ENCODE measurements at places on chromosomes 6 and 20.

- DNase-seq = no peak
These were observed 16.5 kb upstream of the UBE2J1 start for GRCh38 chr6:89368999-89369398.

- DNase-seq = no peak
These were observed 20.7 kb downstream of the TXLNB start for GRCh38 chr6:139271056-139271455.

DNA sequence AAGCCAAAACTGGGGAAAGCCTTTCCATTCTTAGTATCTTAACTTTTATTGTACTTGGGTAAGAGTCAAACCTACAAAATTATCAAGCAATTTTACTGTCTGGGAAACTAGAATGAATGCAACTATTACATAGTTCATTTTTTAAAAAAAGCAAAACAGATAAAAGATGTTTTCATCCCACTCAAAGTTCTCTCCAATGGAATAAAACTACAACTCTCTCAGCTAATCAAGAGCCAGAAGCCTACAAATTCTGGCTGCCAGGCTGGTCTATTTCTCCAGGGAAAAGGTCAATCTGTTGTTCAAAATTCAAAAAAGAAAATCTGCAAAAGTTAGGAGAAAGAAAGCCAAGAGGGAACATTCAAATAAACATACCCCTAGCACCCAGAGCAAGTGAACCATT is 56.2 kb downstream of the COL12A1 start:
- DNase-seq = no peak

DNA sequence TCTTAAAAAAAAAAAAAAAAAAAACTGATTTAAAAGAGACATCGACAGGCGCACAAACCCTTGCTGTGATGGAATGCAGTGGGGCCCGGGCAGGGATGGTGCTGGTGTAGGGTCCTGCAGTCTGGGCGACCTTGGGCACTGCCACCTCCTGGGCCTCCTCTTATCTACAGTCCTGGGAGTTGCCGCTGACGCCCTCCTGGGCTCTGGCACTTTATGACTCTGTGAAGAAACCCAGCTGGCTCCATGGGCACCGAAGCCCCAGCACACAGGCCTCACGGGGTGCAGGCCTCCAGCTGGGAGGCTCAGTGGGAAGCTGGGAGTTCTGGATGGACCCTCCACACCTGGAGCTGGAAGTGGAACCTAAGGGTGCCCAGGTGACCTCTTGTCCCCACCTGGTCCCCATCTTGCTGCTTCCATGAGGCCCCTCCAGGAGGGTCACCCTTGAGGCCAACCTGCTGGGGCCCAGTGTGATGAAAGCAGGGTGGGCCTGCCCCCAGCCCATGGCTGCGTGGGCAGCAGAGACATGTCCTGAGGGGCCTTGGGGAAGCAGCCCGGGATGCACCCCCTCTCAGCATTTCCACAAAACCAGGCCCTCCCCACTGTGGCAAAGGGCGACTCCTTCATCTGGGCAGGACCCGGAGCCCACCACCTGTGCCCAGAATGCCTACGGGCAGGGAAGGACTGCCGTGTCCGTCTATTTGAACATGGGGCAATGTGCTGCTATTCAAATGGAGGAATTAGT is 104.9 kb downstream of the ASXL1 start:
- no peak for DNase-seq

- no peak for DNase-seq
These were observed 129.4 kb downstream of the TRIM27 start for GRCh38 chr6:28794175-28795002.

DNA sequence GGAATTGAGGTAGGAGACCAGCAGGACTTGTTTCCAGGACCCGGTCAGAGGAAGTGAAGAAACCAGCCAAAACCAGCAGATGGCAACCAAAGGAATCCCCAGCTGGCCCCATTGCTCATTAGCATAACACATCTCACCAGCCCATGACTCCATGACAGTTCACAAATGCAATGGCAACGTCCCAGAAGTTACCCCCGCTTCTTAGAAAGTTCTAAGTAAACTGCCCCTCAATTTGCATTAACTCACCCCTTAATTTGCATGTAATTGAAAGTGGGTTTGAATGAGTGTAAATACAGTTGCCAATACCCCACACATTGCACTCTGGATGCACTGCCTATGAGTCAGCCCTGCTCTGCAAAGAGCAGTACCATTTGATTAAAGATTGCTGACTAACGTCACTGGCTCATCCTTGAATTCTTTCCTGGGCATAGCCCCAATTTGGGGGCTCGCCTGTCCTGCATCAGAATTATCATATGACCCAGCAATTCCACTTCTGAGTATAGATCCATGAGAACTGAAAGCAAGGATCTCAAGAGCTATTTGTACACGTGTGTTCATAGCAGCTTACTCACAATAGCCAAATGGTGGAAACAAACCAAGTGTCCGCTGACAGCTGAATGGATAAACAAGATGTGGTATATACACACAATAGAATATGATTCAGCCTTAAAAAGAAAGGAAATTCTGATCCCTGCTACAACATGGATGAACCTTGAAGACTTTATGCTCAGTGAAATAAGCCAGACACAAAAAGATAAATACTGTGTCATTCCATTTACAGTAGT is 36.4 kb downstream of the MYLK4 start:
- no peak for DNase-seq

DNA sequence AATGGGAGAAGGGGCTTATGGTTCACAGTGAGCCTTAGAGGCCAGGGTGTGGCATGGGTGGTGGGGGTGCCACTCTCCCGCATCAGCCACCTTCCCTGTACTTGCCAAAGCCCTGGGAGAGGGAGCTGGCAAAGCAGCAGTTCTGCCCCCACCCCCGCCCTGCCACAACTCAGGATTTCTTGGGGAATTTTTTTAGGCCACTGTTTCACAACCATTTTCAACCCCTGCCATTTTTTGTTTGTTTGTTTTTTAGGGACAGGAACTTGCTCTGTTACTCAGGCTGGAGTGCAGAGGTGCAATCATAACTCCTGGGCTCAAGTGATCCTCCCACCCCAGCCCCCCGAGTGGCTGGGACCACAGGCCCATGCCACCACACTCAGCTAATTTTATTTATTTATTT is 22.4 kb upstream of the TM9SF4 start:
- no peak for DNase-seq

GRCh38 chr6:16409531-16410441 is 171.4 kb downstream of the GMPR start:
- peak; percentile 29 for DNase-seq

- peak; percentile 32 for DNase-seq
These were observed 219.3 kb downstream of the ARHGAP18 start for GRCh38 chr6:129490521-129491255.

- DNase-seq = no peak
These were observed 231.2 kb upstream of the FOXQ1 start for GRCh38 chr6:1080453-1081337.

DNA sequence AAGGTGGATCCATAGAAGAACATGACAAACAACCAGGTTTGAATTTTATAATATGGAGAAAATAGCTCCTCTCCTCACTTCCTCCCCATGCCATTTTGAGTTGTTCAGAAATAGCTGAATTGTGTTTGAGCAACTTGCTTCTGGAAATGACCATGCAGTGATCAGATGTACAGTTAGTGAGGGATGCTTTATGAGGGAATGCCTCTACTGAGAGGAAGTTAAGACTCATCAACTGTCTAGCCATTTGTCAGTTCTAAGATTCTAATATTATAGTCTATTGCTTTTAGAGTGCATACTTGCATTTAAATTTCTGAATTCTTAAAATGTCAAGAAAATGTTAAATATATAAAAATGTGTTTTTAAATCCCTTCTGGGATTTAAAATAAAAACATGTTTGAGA is 3.8 kb downstream of the LAMA2 start:
- no peak for DNase-seq

DNA sequence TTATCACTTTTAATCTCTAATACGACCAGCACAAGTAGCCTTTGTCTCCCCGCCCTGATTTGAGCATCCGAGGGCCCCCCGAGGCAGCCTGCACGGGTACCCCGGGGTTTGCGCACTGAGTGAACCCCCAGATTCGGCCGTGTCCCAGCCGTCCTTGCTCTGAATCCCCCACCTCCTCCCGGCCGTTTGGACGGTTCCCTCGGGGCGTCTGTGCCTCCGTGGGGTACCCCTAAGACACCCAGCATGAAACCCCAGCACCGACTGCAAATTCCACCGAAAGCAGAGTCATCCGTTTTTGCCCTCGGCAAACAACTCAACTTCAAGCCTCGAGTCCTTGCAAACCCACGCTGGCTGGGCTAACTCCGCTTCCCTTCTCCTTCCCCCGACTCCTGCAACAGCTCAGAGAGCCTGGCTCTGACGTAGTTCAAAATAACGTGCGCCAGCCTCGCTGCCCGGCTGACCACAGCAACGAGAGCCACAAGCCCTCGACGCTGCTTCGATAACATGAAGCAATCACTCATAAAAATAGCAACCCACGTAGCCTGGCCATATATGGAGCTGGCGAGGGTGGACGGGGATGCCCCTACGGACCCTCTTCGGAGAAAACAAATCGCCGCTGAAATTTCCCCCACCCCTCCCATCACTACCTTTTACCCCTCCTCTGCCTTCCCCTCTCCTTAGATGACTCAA is 764 bp upstream of the SNAP25 start:
- DNase-seq = no peak

All from activated effector memory CD4-positive, alpha-beta T cell treated with Interleukin-2 at 50 U/mL for 16 hours (primary cell).